ENCODE measurements at places on chromosomes 11 and 22.

DNA sequence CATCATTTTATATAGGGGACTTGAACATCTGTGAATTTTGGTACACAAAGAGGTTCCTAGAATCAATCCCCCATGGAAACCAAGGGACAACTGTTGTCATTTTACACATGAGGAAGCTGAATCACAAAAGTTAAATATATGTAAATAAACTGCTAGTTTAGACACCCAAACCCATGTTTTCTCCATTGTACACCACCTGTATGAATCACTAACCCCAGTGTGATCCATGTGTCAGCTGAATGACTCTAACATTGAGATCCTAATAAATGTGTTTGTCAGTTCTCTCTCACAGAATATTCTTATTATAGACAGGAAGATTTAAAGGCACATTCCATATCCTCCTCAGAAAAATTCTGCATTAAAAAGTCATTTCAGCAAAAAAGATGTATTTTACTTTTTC, 83.3 kb downstream of the ATG16L2 start:
- no peak for DNase-seq

DNA sequence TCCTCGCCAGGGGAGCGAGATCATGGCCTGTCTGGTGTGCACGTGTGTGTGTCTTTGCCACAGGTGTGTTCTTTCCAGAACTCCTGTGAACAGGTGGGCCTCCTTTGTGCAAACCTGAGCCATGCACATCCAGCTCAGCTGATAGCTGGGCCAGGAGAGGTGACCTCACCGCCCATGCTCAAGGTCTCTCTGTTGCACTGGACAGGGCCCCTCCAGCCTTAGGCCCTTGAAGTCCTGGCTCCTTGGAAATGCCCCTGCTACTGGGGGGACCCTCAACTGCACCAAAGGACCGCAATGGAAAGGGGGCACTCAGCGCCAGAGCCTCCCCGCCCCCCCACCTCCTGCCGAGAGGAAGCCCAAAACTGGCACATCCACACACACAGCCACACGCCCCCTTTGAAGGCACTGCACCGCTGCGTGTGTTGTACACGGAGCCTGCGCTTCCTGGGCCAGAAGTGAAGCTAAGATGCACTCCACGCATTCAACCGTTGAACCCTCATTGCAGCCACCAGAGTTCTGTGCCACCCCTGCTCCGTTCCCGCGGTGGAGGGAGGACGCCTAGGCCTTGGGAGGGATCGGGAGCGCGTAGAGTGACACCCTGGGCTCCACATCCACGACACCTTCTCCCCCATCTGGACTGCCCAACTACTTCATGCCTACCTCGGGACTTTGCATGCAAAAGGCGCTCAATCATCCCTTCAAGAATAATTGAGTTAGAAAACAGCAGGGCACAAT, 16.4 kb upstream of the IL2RB start:
- DNase-seq, result no peak

DNA sequence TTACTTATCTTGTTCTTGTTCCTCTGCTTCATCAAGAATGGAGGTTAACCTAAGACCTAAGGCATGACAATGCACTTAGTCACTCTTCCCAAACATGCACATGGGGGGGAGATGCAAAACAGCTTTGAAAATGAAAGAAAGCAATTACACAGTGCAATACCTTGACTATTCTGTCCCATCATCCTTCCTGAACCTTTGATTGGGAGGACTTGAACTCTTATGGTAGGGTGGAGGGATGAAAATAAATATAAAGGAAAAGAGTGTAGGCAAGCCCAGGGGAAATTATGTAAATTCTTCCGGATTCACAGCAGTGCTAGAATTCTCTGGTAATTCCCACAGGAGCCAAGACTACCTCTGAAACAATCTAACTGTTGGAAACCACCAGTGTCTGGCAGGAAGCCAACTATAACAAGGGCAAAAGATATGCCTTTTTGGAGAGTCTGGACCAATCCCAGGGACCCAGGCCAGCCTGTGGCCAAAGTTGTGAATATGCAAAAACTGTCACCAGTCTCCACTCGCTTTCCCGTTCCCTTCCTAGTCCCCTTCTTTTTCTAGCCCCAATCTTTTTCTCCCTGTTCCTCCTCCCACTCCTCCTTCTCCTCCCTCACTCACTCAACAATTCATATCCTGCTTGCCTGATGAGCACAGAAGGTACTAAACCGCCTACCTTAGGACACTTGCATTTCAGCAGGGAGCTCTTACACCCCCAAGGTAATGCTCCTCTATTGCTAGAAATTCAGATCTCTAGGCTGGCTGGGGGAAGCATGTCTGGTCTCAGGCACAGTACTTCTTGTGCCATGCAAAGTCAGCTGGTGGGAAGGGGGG, 2.5 kb upstream of the RCN1 start:
- no peak for DNase-seq

DNA sequence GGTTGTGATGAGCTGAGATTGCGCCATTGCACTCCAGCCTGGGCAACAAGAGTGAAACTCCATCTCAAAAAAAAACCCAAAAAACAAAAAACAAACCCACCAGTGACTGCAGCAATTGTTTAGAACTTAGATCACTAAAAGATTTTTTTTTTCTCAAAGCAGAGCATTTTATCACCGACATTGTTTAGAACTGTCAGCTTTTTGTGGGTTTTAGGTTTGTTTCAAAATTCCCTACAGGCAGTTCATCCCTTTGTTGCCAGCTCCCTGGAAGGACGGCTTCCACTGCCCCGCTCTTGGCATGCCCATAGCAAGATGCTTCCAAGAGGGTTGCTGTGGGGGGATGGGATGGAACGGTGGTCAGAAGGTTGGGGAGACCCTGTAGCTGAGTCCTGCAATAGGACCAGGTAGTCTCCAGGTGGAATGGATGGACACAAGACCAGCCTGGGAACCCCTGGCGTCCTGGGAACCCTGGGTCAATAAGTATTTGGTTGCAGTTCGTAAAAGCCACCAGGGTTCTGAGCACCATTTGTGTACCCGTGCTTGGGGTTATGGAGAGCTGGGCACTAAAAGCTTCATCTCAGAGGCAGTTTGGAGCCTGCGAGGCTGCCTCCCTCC, 46.7 kb downstream of the TSPAN18 start:
- DNase-seq, result no peak

GRCh38 chr11:129825380-129825779, 9.7 kb downstream of the TMEM45B start:
- DNase-seq, result no peak

- DNase-seq, result no peak
These were observed 886 bp upstream of the NIPSNAP1 start for GRCh38 chr22:29581799-29582198.

- DNase-seq, result no peak
These were observed 83.9 kb upstream of the SNX19 start for GRCh38 chr11:130999992-131000770.

- DNase-seq, result peak; percentile 43
These were observed 14.6 kb upstream of the TEF start for GRCh38 chr22:41367039-41367679.

GRCh38 chr11:3641701-3642070, at the start of gene ART5:
Gene ART5, minus strand, starts transcription at chr11:3641992. Its CDS starts 130 bp downstream, at chr11:3641862.
- no peak for DNase-seq

DNA sequence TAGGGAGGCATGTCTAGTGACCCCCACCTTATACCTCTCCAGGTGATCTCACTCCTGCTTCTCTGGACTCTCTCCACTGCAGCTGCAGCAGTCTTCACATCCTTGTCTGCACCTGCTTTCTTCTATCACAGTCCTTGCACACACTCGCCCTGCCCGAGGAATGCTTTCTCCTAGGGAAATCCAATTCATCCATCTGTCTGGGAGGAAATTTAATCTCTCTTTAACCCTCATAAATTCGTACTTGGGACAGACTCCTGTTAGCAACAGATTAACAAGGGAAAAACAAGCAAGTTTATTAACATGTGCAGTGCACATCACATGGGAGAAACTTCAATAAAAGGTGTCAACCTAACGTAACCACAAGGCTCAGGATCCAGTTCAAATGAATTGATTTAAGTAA, 11.3 kb upstream of the RCN1 start:
- DNase-seq, result no peak

- DNase-seq, result no peak
These were observed 44.1 kb upstream of the PRDM11 start for GRCh38 chr11:45102361-45102809.

DNA sequence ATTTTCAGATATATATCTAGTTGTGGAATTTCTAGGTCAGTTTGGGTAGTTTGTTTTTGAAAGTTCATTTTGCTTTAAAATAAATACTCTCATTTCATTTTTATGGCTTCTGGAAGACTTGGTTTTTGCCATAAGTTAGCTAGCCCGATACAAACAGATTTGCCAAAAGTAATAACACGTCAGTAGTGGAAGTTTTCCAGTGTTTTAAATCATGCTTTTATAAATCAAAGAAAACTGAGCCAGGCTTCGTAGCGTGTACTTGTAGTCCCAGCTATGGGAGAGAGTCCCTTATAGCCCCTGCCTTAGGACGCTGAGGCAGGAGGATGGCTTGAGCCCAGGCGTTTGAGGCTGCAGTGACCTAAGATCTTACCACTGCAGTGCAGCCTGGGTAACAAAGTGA, 21.7 kb upstream of the MICALL1 start:
- DNase-seq, result no peak

DNA sequence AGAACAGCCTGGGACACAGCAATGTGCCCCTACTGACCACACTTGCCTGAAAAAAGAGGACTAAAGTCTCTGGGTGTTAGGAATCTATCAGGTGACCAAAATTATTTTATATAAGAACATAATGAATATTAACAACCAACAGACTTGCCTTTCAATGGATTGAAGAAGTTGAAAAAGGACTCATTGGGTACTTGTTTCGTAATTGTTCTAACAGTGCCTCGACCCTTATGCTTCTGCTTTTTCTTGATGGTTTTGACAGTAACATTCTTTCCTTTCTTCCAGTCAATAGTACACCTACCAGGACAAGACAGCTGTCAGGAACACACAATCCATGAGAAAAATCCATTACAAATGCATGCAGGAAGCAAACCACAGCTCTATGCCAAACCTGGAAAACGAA, 29.0 kb upstream of the PHLDA2 start:
- DNase-seq, result no peak

- DNase-seq, result no peak
These were observed 123.0 kb downstream of the TRIM44 start for GRCh38 chr11:35785287-35786167.

DNA sequence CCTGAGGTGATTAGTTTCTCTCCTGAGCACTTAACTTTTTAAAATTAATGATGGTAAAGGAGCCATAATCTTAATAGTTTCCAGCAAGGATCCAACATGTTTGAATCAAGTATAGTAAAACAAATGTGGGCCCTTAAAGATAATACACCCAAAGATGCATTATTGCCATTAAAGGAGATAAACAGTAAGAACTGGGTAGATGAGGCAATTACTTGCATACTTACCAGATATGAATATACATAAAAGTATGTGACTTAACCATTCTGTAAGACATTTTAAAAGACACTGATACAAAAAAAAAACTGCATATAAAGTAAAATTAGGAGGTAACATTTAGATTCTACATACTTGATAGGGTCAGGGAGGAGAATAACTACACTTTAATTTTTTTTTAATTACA, 48.2 kb downstream of the CADM1 start:
- no peak for DNase-seq

DNA sequence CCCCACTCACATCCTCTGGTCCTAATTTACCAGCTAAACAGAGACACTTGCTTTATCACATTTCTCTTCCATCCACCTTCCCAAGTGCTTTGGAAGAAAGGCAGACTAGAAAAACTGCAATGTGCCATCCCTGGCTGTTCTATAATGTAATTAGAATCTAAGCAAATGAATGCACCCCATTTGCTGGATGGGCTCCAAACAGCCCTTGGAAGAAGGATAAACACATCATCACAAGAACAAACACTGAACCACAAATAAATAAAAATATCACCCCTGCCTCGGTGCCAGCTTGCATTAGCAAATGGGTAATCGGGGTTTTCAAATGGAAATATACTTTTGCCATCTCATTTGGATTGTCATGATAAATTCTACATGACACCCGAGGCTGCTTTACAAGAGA, 296.6 kb upstream of the ISX start:
- DNase-seq, result no peak

DNA sequence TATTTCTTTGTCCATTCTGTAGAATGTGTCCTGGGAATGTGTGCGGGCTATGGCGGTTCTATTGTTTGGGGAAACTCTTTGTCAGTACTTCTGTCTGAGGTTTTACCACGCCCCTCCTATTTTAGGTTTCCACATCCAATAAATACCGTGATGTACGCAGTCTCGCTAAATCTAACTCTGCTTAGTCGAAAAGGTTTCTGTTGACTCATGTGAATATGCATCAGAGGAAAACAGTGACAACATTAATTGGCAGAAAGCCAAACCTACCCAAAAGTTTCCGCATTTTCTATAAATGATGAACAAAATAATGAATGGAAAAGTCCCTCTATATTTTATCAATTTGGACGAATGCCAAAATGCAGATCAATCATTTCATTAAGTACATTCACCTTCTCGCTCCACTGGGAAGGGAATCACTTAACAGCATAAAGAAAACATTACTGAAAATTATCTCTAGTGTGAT, 143.4 kb downstream of the MAML2 start:
- DNase-seq, result no peak

- no peak for DNase-seq
These were observed 362.4 kb downstream of the TENM4 start for GRCh38 chr11:79078456-79078855.

- DNase-seq, result no peak
These were observed 17.1 kb upstream of the OR52M1 start for GRCh38 chr11:4527926-4528325.

DNA sequence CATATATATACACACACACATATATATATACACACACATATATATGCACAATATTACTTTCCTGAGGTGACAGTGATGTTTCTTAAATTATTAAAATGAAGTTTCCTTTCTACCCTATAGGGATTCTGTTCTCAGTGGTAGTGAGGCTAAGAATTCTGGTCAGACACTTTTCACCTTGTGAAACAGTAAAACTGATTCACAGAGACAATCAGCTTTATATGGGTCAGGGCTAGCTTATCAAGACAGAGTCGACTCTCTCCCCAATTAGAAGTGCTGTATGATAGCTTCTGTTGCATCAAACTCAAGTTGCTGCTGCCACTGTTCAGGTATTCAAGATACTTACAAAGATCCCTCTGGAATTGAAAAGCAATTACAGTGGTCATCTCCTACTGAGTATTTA, 68.4 kb downstream of the ZBTB44 start:
- no peak for DNase-seq

GRCh38 chr11:129937592-129938238, 42.3 kb upstream of the NFRKB start:
- peak; percentile 7 for DNase-seq

DNA sequence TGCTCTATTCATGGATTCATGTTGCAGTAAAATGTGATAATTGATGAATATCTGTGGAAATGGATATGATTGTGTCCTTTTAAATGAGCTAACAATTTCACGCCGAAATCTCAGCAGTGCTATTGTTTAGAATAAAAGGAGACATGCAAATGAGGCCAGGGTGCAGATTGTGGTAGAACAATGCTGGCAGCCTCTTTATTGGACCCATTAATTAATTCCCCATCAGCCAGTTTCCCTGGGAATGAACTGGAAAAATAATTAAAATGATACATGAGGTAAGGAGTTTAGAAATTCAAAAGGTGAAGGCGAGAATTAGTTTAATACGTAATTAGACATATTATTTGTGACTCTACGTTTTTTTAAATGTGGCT, 306.2 kb downstream of the TBC1D22A start:
- no peak for DNase-seq
